Endothelial cell of umbilical vein (primary cell): ENCODE measurements at places on chromosomes 12 and 14. TPM values are rescaled to one million over a fixed set of nuclear protein-coding genes. Genes with fewer than 3 reads are reported as not detected.

Gene AHNAK2
- total RNA-seq: 68.7 and 81.9 TPM in 2 replicates

Gene KIF5A
- 0.12 and 0.35 TPM in 2 replicates for total RNA-seq

Gene KCTD10
- 92.8 and 101 TPM in 2 replicates for total RNA-seq

Gene WNT1
- not detected in 2 replicates for total RNA-seq

Gene TSPAN19
- total RNA-seq: not detected in 2 replicates

Gene SAMD15
- total RNA-seq: 0.65 and 1.1 TPM in 2 replicates

Gene OSBPL8
- 47.6 and 53.9 TPM in 2 replicates for total RNA-seq

Gene ERGIC2
- 57.6 and 60.6 TPM in 2 replicates for total RNA-seq

Gene MMP17
- total RNA-seq: 10.7 and 10.8 TPM in 2 replicates

Gene LRP6
- 40.1 and 41.7 TPM in 2 replicates for total RNA-seq

Gene RFLNA
- 3.4 and 19.7 TPM in 2 replicates for total RNA-seq

Gene NOXRED1
- total RNA-seq: 0.33 and 0.48 TPM in 2 replicates

Gene PLA2G1B
- total RNA-seq: not detected in 2 replicates

Gene TNFAIP2
- 31.6 and 37.5 TPM in 2 replicates for total RNA-seq

Gene RNU4-1
- total RNA-seq: 2,141 and 7,155 TPM in 2 replicates

Gene C14orf132
- 3.6 and 7.6 TPM in 2 replicates for total RNA-seq
